ENCODE measurements at places on chromosomes 1 and 21.

- no peak overlapping the region for H3K27ac ChIP-seq
- H3K4me3 ChIP-seq, result no peak overlapping the region
- no peak for DNase-seq
- H3K4me1 ChIP-seq, result peaks cover 40% of the 10 kb centered on the region
- no peaks in the 10 kb centered on the region for H3K27me3 ChIP-seq
These were observed 10.0 kb downstream of the PTPRF start for GRCh38 chr1:43540653-43541071.

GRCh38 chr1:44559330-44559729, 115.0 kb downstream of the TMEM53 start:
- no peaks in the 10 kb centered on the region for H3K27me3 ChIP-seq
- H3K4me3 ChIP-seq, result no peak overlapping the region
- H3K27ac ChIP-seq, result no peak overlapping the region
- peaks cover 25% of the 10 kb centered on the region for H3K4me1 ChIP-seq
- no peak for DNase-seq
- no peaks in the 10 kb centered on the region for H3K36me3 ChIP-seq

DNA sequence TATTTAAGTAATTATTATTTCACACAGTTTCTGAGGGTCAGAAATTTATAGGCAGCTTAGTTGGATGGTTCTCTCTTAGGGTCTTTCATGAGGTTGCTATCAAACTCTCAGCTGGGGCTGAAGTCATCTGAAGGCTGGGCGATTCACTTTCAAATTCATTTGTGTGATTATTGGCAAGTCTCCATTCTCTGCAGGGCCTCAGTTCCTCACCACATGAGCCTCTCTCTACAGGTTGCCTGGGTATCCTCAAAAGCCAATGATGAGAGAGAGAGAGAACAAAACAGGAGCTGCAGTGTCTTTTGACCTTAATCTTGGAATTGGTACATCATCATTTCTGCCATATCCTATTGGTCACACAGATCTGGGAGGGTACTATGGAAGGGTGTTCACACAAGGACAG, 29.6 kb upstream of the COG2 start:
- no peaks in the 10 kb centered on the region for H3K36me3 ChIP-seq
- no peaks in the 10 kb centered on the region for H3K27me3 ChIP-seq
- H3K4me3 ChIP-seq, result no peak overlapping the region
- H3K27ac ChIP-seq, result no peak overlapping the region

DNA sequence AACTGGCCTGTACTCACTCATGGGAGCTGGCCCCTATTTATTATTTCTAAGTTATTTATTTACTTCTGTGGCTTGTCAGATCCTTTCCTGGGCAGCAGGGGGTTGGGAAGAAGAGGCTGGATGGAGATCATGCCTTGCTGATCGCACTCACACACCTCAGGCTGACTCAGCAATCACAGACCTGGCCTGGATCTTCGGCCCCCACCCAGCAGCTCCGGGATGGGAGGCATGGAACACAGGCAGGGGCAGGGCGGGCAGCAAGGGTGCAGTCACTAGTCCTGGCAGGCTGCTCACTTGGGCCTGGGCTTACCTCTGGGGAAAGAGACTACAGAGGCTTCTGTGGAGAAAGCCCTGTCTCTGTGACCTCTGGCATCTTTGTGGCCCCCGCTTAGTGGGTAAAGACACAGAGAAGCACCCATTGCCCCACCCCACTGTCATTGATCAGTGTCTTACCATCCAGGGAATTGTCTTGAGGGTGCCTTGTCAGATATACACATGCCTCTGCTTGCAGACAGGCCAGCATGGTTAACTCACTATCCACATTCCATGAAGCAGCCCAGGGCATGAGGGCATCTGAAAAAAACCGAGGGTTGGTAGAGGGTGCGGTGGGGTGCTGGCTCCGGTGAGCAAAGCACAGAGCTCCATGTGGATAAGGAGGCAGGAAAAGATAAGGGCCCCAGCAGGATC, 3.7 kb downstream of the ARTN start:
- H3K4me3 ChIP-seq, result peak overlapping the region; percentile 70
- H3K4me1 ChIP-seq, result peaks cover 40% of the 10 kb centered on the region
- DNase-seq, result no peak
- no peaks in the 10 kb centered on the region for H3K27me3 ChIP-seq
- H3K36me3 ChIP-seq, result peaks cover 20% of the 10 kb centered on the region

DNA sequence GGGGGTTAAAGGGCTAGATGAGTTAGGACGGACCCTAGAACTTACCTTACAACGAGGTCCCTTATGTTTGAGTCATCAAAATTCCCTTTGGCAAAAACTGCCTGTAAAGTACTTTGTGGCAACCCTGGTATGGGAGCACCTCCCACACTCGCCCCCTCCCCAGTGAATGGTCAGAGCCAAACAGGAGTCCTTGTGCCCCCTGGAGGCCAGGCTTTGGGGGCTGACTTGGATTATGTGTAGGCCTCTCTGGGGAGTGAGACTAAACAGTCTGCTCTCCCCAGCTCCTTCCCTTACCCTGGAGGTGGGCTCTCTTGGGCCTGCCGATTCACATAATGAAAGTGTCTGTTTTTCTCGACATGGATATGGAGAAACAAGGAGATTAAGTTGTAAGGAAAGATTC, 81.2 kb downstream of the ADCY10 start:
- H3K27me3 ChIP-seq, result no peaks in the 10 kb centered on the region
- no peak overlapping the region for H3K4me3 ChIP-seq
- H3K36me3 ChIP-seq, result no peaks in the 10 kb centered on the region
- no peak for DNase-seq
- no peak overlapping the region for H3K27ac ChIP-seq
- H3K4me1 ChIP-seq, result no peaks in the 10 kb centered on the region

- H3K4me3 ChIP-seq, result no peak overlapping the region
- no peaks in the 10 kb centered on the region for H3K36me3 ChIP-seq
- no peaks in the 10 kb centered on the region for H3K4me1 ChIP-seq
- no peak for DNase-seq
- no peak overlapping the region for H3K27ac ChIP-seq
- H3K27me3 ChIP-seq, result no peaks in the 10 kb centered on the region
These were observed 213.7 kb upstream of the TMPRSS15 start for GRCh38 chr21:18617291-18617690.

GRCh38 chr21:41507521-41508414, at the start of gene TMPRSS2:
TMPRSS2 (minus strand) TSS chr21:41508158; CDS start chr21:41498133, 10,025 bp downstream.
- H3K4me3 ChIP-seq, result peak within 1 kb of the TSS; percentile 1
- no peaks in the 10 kb centered on the region for H3K4me1 ChIP-seq
- H3K36me3 ChIP-seq, result no peaks in the 10 kb centered on the region
- H3K27me3 ChIP-seq, result peaks cover 55% of the 10 kb centered on the region

GRCh38 chr1:189021577-189021976, 1456.1 kb downstream of the BRINP3 start:
- no peak overlapping the region for H3K27ac ChIP-seq
- DNase-seq, result no peak
- H3K4me1 ChIP-seq, result no peaks in the 10 kb centered on the region
- H3K36me3 ChIP-seq, result no peaks in the 10 kb centered on the region

- H3K27ac ChIP-seq, result no peak overlapping the region
- no peaks in the 10 kb centered on the region for H3K36me3 ChIP-seq
- H3K27me3 ChIP-seq, result no peaks in the 10 kb centered on the region
- H3K4me3 ChIP-seq, result no peak overlapping the region
- DNase-seq, result no peak
These were observed 8.8 kb downstream of the ATP5IF1 start for GRCh38 chr1:28244549-28245251.

GRCh38 chr1:55128418-55128995, 86.7 kb downstream of the USP24 start:
- no peak overlapping the region for H3K4me3 ChIP-seq
- no peaks in the 10 kb centered on the region for H3K27me3 ChIP-seq
- DNase-seq, result no peak
- H3K36me3 ChIP-seq, result peaks cover 9% of the 10 kb centered on the region

GRCh38 chr21:26842300-26842699, 2.9 kb downstream of the ADAMTS1 start:
- no peak for DNase-seq
- H3K36me3 ChIP-seq, result peaks cover 10% of the 10 kb centered on the region
- H3K27ac ChIP-seq, result peak overlapping the region; percentile 81

GRCh38 chr1:27074175-27074780, 61.6 kb upstream of the TENT5B start:
- H3K27me3 ChIP-seq, result peaks cover 5% of the 10 kb centered on the region
- peaks cover 10% of the 10 kb centered on the region for H3K4me1 ChIP-seq
- H3K4me3 ChIP-seq, result no peak overlapping the region
- DNase-seq, result no peak

GRCh38 chr1:167463080-167463479, 55.2 kb downstream of the CD247 start:
- peaks cover 4% of the 10 kb centered on the region for H3K4me1 ChIP-seq
- no peaks in the 10 kb centered on the region for H3K36me3 ChIP-seq
- no peak overlapping the region for H3K27ac ChIP-seq
- H3K4me3 ChIP-seq, result no peak overlapping the region

DNA sequence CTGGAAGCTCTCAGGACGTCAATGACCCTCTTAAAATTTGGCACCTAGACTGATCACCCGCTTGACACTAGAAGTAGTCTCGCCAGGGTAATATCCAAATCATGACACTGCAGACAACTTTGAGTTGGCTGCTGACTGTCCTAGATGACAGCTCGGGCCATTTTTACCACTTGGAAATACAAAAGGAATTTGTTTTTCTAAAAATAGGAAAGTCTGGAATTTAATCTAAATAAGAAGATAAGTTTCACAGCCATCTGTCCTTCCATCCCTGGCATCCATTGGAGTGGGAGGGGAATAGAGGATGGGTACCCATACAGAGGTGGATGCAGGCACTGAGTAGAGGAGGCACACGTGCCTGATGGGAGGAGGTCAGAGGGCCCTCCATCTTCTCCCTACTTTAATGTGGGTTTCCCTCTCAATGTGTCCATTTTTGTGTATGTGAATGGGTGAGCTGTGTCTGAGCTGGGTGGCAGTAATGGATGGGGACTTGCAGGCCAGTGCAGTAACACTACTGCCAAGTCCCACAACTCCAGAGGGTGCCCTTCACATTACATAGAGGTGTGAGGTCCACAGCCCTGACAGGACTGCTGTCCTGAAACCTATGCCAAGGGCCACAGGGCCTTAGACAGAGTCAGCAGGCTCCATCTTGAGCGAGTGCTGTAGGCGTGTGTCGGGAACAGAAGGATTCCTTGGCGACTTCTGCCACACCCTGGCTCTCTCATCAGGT, 104.8 kb upstream of the IPO9 start:
- DNase-seq, result no peak
- no peak overlapping the region for H3K4me3 ChIP-seq
- no peaks in the 10 kb centered on the region for H3K27me3 ChIP-seq
- no peaks in the 10 kb centered on the region for H3K36me3 ChIP-seq
- peaks cover 10% of the 10 kb centered on the region for H3K4me1 ChIP-seq
- no peak overlapping the region for H3K27ac ChIP-seq

All from keratinocyte (primary cell).